ENCODE measurements at places on chromosomes 12 and 14. TPM values are rescaled to one million over a fixed set of nuclear protein-coding genes. Genes with fewer than 3 reads are reported as not detected.

LMNTD1 gene
- total RNA-seq: not detected

GXYLT1 gene
- 13.7 TPM for total RNA-seq

TMEM253 gene
- total RNA-seq: 0.25 TPM

IL23A gene
- not detected for total RNA-seq

POTEG gene
- total RNA-seq: not detected

PPFIA2 gene
- 0.05 TPM for total RNA-seq

FGF23 gene
- total RNA-seq: 0.47 TPM

GRCh38 chr12:43551279-43551970 is 578 bp downstream of the ADAMTS20 start:
- no peak for DNase-seq

DNA sequence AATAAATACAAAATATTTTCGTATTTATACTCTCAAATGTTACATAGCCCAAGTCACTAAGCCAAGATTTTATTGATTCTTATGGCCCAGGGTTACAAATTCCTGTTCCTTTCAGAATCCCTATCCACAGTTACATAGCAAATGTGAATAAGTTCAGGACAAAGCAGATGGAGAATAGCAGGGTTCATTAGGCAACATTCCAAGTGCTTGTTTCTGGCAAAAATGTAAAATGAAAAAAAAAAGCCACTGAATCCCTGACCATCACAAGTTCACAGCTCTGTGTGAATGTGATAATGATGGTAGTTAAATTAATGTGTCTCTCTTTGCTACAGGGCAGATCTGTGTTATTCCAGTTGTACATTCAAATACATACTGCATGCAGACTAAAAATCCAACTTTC is 74.6 kb downstream of the KCNC2 start:
- DNase-seq: no peak

DNA sequence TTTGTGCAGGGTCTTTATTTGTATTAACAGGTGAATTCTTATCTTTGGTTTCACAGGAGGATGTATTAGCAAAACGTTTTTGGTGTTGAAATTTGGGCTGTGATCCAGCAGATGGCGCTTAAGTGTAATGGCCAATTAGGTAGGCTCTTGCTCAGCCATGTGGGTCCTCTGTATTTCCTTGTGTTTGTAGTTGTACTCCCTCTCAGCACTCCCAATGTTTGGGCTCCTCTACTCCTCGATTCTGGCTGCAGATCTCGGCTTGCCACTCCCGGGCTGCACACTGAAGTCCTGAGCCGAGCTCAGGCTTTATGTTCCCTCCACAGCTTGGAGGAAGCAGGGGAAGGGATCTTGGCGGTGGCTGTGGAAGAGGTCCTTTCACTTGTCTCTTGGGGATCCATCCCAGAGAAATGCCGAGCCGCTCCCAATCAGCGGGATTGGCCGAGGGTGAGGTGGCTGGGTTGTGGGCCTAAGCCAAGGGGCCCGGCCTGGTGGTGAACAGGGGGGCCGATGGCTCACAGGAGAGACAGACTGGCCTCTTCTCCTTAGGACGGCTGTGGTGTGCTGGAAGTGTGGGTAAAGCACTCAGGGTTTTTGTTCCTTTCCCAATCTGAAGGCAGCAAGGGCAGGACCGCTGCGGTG is 133.7 kb downstream of the AEBP2 start:
- no peak for DNase-seq

DNA sequence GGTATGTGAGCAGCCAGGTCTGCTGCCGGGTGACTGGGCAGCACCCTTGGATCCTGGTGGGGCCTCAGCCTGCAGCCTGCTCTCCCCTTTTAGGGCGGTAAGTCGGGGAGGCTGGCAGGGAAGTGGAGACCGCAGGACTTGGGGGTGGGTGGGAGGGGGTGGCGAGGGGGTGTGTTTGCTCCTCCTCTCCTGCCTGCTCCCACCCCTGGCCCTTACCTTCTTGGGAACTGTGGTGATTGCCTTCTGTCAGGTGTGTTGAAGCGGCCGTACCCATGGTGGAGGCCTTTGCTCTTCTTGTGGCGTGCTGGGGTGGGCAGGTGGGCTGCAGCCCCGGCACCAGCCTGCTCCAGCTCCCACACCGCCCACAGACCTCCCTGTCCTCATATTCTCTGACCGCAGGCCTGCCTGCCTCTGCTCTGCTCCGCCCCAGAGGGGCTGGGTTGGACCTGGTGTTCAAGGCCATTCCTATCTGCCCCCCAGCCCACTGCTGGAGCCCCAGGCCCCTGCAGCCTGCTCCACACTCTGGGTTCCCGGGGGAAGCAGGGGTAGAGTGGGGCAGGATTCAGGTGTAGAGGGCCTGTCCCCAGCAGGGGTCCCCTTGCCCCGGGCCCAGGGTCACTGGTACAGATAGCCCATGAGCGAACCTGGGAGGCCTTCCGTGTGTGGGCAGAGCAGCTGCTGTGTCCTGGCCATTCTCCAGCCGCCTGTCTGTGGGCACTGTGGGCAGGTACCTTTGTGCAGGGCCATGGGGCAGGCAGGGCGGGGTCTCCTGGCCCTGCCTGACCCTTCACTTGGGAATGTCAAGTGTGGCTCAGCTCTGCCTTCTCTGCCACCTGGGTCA is 5.2 kb downstream of the TEDC1 start:
- DNase-seq: no peak

- no peak for DNase-seq
Observed at GRCh38 chr12:42362647-42363260, 36.8 kb downstream of the PPHLN1 start.

DNA sequence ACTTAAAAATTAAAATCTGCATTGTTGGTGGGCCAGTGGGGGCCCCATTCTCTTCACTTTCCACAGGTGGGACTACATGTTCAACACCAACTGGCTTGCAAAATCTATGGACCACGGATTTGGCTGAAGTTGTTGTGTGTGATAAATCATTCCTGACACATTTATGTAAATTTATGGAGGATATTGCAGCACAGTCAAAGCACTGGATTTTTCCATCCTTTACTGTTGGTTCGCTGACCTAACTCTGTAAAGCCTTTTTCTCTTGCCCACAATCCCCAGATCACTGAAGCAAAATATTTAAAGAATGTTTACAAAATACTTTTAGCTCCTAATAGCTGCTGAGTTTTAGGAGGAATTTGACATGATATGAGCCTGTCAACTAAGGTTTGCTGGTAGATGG is 219.7 kb upstream of the PRICKLE1 start:
- DNase-seq: no peak

DNA sequence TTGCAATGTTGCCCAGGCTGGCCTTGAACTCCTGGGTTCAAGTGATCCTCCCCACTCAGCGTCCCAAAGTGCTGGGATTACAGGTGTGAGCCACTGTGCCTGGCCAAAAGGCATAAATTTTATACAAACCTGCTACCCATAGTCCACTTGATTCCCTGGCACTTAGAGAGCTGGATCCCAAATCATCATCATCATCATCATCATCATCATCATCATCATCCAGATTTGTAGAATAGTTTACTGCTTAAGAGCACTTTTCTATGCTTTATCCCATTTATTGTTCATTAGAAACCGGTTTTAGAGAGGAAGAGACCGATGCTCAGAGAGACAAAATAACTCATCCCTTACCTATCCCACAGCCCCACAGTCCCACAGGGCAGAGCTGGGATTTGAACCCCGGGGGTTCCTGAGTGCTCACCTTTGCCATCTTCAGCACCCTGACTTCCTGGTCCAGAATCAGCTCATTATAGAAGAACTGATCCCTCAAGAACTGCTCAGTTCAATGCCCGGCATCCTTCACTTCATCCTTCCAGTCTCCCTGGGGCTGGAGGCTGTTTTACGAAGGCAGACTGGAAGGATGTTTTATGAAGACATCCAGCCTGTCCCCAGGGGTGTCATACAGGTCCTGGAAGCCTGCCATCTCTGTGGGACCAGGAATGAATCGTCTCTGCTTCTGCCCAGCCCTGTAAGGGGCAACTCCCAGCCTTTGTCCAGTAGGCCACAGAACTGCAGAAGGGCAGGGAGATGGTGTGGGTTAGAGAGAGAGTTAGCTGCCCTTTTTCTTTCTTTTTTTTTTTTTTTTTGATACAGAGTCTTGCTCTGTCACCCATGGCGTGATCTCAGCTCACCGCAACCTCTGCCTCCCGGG is 20.2 kb upstream of the OASL start:
- DNase-seq: no peak

GRCh38 chr12:124675881-124676713 is 108.7 kb upstream of the NCOR2 start:
- DNase-seq: no peak

DNA sequence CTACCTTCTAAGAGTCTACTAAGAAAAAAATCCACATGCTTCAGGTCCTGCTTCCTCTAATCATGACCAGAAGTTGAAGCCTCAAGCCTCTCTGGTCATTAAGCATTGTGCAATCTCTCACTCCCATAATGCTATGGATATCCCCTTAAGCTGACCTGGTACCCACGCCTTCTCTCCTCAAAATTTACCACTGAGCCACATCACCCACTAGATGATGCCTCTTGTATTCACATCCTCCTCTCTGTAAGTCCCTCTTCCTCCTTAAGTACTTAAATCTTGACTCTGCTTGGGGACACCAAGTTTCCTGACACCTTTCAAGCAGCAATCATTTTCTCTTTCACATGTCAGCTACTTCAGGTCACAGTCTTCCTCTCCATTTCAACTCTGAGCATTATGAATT is 9.8 kb downstream of the GALNT4 start:
- no peak for DNase-seq

DNA sequence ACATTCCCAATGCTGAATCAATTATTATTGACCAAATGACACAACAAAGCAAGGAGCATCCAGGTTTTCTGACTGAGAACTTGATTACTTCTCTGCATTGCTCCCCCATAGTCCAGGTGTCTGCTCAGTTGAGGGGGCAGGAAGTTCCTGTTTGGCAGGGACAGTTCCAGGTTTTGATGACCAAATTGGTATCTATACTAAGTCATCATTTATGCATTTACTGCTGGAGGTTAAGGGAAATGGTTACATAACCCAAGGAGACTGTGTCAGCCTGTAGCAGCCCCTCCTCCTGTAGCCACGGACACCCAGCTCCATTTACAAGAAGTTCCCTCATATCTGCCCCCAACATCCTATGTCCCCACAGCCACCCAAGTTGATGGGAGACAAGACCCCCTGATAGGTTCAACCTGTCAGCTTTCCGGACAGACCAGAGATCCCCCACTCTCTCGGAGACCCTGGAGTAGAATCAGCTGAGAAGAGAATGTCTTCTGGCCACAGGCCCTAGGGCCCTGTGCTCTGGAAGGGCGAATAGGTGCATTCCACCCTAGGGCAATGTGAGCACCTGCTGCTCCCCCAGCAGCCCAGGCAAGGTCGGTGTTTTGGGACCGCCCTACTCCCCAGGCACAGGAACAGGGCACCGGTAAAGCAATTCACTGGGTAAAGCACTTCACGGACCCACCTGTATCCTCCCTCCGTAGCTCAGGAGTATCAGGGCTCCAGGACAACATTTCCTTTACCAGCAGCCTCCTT is 23.6 kb downstream of the IRF2BPL start:
- DNase-seq: no peak
